Left renal cortex interstitium (tissue), 4 donors: ENCODE measurements at places on chromosomes 12 and 14. TPM values are rescaled to one million over a fixed set of nuclear protein-coding genes. Genes with fewer than 3 reads are reported as not detected.

DNA sequence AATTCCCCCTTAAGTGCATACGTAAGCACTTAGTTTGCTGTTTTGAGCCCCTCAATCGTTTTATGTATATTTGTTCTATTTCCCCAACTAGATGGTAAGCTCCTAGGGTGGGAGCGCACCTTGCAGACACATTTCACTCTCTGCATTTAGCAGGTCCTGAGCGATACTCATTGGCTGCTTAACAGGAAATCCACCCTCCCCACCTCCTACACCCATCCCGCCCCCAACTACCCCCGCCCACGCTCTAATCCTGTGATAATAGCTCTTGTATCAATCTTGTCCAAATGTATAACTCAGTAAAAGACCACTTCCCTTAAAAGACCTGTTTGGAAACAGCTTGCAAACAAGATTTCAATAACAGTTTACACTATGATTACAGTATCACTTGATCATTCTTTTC lies 8.1 kb downstream of the LPAR5 start:
- no peak for DNase-seq

DNA sequence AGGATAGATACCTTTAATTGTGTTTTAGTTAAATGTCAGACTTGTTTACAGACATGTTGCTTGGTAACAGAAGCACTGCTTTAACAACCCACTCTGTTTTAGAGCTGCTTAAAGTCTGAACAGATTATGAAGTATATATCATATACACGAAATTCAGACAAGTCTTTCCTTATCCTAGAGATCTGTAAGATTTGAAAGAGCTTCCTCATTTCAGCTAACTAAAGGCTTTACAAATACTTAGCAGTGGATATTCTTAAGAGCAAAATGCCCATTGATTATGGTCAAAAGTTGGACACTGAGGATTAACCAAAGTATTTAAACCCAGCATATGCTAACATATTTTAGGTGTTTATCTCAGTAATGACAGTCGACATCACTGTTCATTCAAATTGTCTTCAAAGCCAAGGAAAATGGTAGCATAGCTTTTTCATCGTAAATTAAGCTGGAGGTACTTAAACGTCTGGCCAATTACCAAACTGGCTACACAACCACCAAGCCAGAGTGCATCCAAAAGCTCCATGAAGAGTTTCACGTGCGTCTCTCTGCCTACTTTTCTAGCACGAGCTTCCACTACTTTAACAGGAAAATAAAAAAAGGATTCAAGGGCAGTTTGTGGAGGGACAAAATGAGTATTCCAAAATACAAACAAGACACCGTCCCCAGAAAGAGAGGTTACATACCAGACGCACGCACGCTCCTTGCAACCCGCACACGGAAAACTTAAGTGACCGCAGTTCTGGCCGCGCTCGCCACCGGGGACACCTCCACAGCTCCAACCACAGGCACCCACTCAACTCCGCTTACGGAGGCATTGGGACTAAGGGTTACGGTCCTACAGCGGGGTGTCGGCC lies 565 bp downstream of the CEP83 start:
- peak; percentile 46 for DNase-seq

DNA sequence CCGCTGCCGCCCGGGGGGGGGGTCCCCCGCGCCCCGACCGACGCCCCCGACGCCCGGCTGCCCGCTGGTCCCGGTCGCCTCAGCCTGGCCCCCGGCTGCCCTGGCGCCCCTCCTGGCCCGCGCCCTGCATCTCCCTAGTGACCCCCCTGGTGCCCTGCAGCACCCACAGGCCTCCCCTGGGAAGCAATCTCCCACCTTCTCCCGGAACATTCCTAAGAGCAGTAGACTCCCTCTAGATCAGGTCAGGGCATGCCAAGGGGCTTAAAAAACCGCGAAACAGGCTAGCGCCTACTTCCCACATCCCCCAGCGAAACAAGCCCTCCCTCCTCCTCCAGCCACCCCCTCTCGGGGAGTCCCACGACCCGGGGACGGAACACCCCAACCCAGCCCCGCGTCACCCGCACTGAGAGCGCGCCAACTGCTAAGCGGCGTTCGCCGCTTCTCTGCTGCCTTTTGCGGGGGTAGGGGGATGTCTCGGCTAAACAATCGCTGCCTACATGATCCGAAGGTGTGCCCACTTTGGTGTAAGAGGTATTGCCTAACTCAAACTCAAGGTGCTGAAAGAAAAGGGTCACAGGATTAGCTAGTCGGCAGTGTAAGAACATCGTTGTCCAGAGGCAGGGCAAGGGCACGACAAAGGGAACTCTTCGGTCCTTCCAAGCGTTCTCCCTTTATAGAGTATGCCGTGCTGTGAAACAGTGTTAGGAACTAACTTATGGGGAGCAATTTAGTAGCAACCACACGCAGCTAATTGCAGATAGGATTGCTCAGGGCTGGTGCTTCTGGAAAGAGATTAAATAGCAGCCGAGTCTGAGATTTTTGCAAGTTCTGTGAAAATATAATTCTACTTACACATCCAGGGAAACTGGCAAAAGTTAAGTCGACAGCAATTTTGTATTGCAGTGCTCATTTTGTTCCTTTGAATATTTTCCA lies 619 bp upstream of the NTN4 start:
- DNase-seq: peak; percentile 24

Gene VDR
- 5.7 TPM for polyA plus RNA-seq

Gene KLRC3
- polyA plus RNA-seq: not detected

Gene AQP5
- polyA plus RNA-seq: 3.2 TPM
